ENCODE measurements at places on chromosomes 11 and 22.
A peak's percentile ranks its signal among the peaks of the same experiment; 100 is the strongest.

- ATAC-seq = no peak
These were observed 22.1 kb upstream of the BDNF start for GRCh38 chr11:27722117-27722952.

DNA sequence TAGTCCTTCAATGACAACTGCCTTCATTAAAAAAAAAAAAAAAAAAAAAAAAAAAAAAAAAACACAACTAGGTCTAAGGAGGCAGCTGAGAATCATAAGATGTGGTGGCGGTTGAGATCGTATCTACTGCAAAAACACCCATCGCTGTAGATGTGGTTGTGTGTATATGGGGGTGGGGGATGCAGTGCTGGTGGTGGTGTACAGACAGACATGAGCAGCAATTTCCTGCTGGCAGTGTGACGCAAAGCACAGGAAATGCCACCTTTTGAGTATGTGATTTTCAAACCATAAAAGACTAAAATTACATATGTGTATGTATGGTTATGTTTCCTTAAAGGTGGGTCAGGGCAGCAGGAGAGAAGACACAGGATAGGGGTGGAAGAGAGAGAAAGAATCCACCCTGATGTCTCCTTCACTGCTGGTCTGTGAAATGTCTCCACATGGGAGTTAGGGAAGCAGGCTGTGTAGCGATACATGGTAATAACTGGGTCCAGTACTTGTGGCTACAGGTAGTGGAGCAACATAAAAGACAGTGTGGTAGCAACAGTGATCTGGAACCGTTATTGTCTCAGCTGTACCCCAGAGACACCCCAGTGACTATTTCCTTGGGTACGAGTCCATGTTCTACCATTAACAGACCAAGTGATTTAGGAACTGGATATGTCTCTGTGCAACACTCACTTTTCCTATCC, 57.9 kb downstream of the SYTL2 start:
- ATAC-seq = no peak

GRCh38 chr22:43388420-43388851, 23.4 kb upstream of the MPPED1 start:
- ATAC-seq = peak; percentile 51

GRCh38 chr11:27388869-27389268, 25.9 kb upstream of the CCDC34 start:
- ATAC-seq = no peak

GRCh38 chr11:117799634-117800033, 2.6 kb upstream of the DSCAML1 start:
- no peak for ATAC-seq

DNA sequence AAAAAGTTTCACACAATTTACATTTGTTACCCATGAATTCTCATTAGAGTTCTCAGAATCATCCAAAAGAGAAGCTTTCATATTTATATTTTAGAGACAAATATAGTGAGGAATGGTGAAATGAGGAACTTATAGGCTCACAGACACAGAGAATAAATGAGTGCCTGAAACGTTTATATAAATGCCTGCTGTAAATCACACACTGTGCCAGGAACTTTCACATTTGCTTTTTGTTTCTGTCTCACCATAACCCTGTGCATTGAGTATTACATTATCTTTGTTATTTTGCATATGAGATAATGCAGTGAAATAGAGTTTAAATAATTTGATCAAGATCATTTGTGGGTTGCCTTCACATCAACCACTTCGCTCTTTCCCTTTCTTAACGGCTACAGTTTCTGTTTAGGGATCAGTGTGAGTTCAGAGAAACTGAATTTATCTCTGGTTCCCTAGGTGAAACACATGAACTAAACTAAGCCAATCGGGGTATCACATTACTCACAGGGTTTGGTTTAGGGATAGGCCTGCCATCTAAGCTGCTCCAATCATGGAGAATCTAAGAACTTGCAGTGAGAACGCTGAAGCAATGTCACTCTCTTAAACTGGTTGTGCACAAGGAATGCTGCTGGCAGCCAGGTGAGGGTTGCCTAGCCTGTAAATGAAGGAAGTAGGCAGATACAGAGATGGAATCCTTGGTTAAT, 1339.2 kb upstream of the TENM4 start:
- no peak for ATAC-seq

DNA sequence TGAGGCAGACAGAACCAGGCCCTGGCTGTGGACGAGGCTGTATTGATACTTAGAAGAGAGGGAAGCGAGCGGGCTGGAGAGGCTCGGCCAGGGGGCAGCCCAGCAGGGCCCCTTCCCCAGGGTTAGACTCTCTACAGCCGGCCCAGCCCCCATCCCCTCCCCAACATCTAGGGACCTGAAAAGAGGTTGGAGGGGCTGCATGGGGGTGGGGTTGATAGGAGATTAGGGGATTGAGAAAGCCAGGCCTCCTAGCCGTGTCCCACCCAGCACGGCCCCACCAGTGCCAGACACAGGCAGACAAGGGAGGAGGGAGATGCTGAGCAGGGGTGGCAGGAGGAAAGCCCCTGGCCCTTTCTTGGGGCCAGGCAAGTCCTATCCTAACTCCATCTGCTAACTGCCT, 5.7 kb downstream of the LSP1 start:
- ATAC-seq = no peak

- ATAC-seq = no peak
These were observed 268.2 kb upstream of the C11orf87 start for GRCh38 chr11:109153836-109154235.

DNA sequence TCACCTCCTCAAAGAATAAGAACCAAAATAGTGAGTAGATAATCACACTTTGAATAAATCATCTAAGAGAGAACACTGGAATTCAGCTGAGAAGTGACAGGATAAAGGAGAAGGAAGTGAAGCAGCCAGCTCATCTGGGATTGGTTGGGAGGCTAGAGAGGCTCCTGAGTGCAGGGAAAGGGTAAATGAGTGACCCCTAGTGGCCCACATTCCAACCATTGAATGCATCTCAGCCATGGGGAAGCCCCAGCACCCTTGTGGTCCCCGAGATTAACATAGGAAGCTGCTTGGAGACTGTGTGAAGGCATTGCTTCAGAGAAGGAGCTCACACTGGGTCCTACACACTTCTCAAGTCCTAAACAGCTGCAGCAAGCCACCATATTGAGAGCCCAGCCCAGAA, 82.3 kb downstream of the JRKL start:
- no peak for ATAC-seq

GRCh38 chr22:21714059-21714770, 21.4 kb downstream of the YPEL1 start:
- ATAC-seq = no peak

DNA sequence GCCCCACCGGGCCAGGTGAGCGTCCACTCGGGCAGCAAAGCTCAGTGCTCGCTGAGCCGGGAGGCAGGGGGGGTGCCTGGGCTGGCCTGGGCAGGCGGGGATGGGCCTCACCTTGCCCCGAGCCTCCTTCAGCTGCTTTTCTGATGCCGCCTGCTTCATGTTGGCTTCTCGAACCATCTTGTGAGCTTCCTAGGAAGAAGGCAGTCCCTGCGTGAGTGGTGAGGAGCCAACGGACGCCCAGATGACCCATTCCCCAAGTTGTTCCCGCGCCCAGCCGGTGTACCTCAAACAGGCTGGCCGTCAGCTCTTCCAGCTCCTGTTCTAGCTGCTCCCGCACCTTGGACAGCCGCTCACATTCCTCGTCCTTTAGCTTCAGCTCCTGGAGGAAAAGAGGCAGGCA, 10.1 kb downstream of the RAB3IL1 start:
- no peak for ATAC-seq

DNA sequence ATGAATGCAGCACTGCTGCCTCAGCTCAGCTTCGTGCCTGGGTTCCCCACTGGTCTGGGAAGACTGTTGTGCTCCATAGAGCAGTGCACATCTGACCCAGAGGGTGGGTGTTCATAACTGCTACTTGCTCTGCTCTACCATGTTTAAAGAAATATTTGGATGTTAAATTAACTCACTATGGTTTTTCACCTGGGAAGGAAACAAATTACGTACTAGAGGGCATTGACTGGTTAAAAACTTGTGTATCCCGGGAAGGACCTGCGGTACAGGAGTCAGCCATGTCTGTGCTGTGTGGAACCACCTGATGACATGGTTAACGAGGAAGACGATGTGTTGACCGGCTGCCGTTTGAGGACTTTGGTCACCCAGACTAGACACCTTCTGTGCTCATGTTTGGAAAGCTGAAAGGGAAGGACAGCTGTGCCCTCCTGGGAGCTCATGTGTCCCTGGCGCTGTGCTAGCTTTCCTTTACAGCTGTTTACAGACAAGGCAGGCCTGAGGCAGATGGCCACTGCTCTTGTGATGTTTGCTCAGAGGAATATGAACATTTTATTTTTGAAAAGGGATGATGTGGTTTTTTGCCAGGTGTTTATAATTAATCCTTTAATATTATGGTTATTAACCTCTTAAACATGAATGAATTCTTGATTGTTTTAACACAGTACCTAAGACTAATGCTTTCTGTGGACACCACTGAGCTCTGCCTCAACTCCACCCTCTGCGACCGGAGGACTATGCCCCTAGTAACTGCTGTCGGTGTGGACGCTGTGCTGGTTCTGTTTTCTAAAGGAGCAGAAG, 14.3 kb upstream of the AIFM3 start:
- no peak for ATAC-seq

DNA sequence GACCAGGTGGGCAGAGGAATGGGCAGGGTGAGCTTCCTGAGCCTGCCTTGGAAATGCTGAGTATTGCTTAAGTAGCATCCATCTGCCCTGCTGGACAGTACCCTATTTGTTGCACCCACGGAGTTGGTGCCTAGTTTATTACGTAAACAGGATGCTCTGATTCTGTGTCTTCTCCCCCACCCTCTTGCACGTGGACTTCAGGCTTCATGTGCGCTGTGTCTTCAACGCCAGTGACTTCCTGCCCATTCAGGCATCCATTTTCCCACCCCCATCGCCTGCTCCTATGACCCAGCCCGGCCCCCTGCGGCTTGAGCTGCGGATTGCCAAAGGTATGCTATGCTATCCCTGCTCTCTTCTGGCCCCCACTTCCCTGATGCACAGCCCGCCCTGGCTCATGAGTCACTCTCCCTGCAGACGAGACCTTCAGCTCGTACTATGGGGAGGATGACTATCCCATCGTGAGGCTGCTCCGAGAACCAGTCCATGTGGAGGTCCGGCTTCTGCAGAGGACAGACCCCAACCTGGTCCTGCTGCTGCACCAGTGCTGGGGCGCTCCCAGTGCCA, 5.7 kb downstream of the ZP1 start:
- ATAC-seq = no peak

DNA sequence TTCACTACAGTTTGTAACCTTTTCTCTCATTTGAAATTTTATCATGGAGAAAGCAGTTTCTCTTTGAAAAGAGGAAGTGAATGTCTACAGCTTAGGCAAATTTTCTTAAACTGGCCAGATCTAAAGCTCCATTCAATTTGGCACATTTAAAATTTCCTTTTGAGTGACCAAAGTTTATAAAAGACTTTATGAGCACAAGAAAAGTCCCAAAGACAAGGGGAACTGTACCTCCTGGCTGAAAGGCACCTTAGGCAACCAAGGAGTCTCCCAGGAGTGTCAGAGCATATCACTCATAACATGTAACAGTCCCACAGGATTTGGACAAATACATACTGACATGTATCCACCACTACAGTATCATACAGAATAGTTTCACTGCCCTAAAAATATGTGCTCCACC, 41.3 kb downstream of the NARS2 start:
- ATAC-seq = no peak

DNA sequence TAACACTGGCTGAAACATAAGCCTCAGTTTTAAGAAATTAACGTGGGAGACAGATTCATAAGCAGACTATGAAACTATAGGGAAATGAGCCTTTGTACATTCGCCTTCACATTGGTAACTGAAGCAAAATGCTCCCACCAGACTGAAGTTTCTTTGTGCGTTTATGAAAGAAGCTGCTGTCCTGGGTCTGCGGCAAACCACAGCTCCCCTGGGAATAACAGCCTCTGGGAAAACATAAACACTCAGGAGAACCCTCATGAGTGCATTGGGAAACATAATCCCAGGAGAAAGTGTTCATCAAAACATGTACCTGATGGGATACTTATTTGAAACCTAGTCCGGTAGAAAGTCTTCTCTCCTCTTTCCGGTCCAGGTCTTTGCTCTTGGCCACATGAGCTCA, 193.1 kb upstream of the LARGE1 start:
- no peak for ATAC-seq

GRCh38 chr22:32655068-32655467, 146.4 kb upstream of the TIMP3 start:
- ATAC-seq = no peak

GRCh38 chr11:94845622-94846021, 77.5 kb downstream of the AMOTL1 start:
- peak; percentile 84 for ATAC-seq

DNA sequence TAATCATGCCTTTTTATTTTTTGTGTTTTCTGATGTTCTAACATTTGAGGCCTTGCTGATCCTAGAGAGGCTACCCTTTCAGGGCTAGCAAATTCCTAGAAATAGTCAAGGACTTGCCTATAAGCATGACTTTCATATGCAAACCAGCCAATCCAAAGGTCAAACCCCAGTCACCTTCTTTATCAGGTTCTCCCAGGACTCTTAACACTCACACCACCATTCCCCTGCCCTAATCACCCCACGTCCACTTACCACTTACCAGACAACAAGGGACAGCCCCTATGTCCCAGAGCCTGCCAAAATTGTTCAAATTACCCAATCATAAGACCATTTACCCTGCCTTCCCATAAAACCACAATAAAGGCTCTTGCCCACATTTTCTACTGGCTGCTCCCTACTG, 1339.8 kb downstream of the LRRC4C start:
- ATAC-seq = no peak

GRCh38 chr11:128343135-128343514, 244.2 kb downstream of the ETS1 start:
- no peak for ATAC-seq

DNA sequence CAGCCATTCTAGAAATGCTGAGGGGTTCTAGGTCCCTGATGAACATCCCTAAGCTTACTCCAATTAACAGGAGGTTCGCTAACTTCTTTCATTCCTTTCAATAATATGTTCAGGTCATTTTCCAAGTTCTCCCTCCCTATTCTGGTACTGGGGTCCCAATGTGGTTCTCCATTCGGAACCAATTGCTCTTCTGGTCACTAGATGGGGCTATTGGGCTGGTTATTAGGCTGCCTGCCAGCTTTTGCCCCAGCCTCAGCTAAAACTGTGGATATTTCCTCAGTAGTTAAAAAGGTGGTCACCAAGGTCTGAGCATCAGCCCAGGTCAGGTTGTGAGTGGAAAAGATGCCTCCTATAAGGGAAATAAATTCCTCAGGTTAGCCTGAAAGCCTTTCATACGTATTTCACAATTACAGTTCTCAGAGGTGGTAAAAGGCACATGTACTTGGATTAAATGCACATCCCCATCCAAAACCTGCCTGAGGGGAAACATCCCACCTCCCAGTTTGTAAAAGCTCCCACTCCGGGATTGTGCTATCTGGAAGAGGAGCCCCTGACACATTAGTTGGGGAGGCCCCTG, 161.1 kb upstream of the CCDC179 start:
- no peak for ATAC-seq

DNA sequence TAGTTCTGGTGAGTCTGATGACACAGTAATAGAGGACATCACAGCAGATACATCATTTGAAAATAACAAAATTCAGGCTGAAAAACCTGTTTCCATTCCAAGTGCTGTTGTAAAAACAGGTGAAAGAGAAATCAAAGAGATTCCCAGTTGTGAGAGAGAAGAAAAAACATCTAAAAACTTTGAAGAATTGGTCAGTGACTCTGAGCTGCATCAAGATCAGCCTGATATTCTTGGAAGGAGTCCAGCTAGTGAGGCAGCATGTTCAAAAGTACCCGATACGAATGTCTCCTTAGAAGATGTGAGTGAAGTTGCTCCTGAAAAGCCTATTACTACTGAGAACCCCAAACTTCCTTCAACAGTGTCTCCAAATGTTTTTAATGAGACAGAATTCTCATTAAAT, 38.7 kb downstream of the RTN3 start:
- ATAC-seq = no peak
